NCI-H2227 treated with DMSO at 0.1 percent for 48 hours (cell line): ENCODE measurements at places on chromosomes 11 and 22.
A peak's percentile ranks its signal among the peaks of the same experiment; 100 is the strongest.

GRCh38 chr22:45321827-45322226 is 12.1 kb downstream of the FAM118A start:
- DNase-seq, result no peak

DNA sequence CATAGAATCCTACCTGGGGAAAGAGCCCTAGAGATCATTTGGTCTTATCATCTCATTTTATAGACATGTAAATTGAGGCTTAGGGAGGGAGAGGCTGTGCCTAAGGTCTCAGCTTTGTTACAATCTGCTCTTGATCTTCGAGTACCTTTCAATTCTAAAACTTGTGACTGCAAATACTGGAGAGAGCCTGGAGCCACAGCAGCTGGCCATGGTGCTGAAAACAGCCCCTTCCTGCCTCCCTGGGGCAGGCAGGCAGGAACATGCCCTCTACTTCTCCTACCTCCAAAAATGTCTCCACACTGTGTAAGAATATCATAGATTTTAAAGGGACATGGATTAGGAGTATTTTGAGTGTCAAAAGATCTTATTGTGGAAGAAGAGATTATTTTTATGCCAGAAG is 52.2 kb downstream of the C22orf42 start:
- no peak for DNase-seq

GRCh38 chr22:36330655-36331305 is 57.0 kb downstream of the MYH9 start:
- no peak for DNase-seq

DNA sequence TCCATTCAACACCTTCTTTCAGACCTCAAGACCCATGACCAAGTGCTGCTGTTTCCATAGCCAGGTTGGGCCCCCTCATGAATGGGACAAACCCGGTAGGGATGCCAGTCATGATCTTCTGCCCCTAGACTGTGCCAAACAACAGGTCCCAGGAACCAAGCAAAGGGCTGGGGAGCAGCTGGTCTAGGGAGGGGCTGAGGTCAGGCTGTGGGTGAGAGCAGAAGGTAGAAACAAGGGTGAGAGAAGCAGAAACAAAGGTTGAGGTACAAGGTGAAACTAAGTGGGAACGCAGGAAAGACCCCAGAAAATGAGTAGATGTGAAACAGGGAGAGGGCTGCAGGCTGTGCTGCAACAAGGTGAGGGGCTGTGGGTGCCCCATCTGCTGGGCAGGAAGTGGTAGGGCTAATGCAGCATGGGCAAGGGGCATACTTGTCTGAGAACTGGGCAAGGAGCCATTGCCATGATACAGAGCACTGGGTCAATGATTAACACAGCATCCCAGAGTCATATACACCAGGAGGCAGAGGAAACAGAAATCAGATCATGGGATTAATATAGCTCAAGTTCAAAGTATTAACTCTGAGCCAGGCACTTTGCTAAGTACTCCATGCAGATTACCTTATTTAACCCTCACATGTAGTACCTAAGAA is 45.9 kb downstream of the SLC1A2 start:
- no peak for DNase-seq

- peak; percentile 72 for DNase-seq
Measured at GRCh38 chr11:44893846-44894617, 56.7 kb downstream of the TP53I11 start.

GRCh38 chr22:18031695-18032454 is 7.5 kb upstream of the MICAL3 start:
- no peak for DNase-seq
